ACHN (cell line): ENCODE measurements at places on chromosomes 11 and 22.

DNA sequence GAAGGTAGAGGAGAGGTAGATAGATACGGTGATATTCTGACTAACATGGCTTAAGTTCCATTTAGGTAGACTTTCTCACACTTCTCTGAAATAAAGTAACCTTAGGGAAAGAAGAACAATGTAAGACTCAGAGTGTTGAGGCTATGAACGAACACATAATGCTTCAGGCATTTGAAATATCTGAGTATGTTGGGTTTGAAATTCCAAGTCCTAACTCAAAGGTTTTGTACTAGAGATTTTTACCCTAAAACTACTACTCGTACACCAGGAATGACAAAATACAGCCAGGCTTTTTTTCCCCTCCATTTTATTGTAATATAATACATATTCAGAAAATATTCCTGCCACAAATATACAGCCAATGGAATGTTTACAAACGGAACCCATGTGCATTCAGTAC, 592.6 kb downstream of the ETS1 start:
- no peak for DNase-seq

DNA sequence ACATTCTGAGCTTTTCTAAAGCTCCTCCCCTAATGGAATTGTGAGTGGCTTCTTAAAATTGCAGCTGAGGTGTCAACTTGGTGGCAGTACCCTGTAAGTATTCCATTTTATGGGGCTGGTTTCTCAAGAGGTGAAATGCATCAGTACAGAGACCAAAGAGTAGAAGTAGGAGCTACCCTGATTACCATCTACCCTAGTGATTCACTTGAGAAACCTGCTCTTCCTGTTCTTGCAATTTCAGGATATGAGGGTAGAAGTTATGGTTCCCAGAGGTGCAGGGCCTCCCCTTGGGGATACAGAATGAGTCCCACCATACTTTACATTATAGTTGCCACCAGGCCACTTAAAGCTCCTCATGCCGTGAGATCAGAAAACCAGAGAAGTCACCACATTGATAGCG, 944.6 kb downstream of the OPCML start:
- no peak for DNase-seq

GRCh38 chr11:36683818-36684217, 85.8 kb upstream of the RAG2 start:
- DNase-seq, result no peak

GRCh38 chr11:2713094-2713493, 13.3 kb upstream of the KCNQ1OT1 start:
- DNase-seq, result no peak

- no peak for DNase-seq
These were observed 245.9 kb downstream of the TBC1D22A start for GRCh38 chr22:47008208-47008885.

DNA sequence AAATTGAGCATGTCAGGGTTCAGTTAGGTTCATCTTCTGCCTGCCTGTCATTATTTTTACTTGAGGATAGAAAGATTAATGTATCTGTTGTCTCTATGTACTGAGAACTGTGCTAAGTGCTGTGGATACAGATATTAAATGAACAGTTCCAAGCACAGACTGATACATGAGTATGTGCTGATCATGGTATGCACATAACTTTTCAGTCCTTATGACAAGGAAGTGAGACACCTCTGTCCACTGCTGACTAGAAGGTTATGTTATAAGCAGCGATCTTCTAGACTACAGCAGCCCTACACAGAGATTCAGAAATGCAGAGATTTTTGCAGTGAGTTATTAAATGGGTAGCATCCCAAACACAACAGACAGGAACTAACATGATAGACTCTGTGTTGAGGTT, 335.6 kb upstream of the MTNR1B start:
- no peak for DNase-seq

GRCh38 chr11:25535467-25536272, 796.3 kb upstream of the ANO3 start:
- no peak for DNase-seq

DNA sequence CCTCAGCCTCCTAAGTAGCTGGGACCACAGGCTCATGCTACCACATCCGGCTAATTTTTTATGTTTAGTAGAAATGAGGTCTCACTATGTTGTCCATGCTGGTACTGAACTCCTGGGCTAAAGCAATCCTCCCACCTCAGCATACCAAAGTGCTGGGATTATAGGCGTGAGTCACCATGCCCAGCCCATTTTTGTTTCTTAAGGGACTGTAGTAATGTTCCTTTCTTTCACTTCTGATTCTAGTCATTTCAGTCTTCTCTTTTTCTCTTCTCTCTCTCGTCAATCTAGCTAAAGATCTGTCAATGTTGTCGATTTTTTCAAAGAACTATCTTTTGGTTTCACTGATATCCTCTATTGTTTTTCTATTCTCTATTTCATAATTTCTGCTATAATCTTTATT, 111.0 kb upstream of the APOA1 start:
- DNase-seq, result no peak

DNA sequence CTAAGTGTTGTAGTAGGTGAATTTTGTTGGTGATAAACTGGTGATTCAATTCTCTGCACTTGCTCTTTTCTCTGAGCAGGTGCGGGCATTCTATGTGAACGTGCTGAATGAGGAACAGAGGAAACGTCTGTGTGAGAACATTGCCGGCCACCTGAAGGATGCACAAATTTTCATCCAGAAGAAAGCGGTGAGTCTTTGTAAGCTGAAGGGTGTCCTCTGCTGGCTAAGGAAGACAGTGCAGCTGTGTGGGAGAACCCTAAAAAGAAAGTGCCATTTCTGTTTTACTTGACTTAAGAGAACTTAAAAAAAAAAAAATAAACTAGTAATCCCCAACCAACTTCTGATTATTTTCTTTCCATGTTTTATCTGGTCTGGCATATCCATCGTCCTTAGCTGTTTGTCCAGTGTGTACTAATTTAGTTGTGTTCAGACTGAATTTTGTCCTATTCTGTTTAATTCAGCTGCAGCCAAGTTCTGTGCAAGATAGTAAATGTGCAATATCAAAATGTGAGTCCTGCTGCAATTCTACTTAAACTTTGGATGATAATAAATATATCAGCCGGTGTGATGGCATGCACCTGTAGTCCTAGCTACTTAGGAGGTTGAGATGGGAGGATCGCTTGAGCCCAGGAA, 29.6 kb downstream of the CAT start:
- DNase-seq, result peak; percentile 42

DNA sequence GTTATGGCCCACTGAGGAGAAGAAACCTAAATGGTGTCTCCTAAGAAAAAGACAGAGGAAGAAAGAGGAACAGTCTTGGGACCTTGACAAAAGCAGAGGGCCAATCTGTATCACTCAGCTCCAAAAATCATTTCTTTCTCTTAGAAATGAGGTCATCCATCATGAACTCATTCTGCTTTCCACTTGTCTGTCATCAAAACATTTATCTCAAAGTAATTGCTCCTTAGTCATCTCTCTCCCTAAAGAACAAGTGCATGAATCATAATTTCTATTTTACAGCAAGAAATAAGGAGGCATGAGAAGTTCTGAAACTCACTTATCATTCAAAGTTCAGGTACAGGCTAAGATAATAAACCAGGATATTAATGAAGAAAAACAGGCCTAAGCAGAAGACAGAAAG, 375.6 kb downstream of the KCNA4 start:
- DNase-seq, result no peak

DNA sequence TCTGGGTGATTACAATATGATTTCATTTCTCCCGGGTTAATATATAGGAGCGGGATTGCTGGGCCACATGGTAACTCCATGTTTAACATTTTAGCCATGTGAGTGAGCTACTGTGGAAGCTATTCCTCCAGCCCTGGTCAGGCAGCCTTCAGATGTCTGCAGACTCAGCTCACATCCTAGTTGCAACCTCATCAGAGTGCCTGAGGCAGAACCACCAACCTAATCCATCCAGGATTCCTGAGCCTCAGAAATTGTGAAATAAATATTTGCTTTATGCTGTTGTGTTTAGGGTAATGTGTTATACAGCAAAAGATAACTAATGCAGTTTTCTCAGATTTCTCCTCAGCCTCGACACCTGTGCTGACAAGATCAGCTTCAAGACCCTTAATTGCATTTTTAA, 676.8 kb downstream of the OPCML start:
- no peak for DNase-seq
